ENCODE measurements at places on chromosomes 12 and 14.

GRCh38 chr12:10310926-10311720 is 3.5 kb downstream of the KLRD1 start:
- no peak for DNase-seq

DNA sequence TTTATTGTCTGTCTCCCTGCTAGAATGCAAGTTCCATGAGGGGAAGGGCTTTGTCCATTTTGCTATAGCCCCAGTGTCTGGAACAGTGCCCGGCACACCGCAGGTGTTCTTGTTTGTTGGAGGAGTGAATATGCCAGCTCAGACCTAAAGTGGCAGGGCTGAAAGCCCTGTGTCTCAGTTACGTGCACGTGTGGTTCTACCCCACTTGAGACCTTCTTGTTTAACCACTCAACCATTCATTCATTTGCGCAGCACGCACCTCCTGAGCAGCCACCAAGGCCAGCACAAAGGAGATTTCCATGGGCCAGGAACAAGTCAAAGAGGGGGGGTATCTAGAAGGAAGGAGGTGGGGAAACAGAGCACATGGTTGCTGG is 338.0 kb upstream of the FKBP4 start:
- DNase-seq = no peak

DNA sequence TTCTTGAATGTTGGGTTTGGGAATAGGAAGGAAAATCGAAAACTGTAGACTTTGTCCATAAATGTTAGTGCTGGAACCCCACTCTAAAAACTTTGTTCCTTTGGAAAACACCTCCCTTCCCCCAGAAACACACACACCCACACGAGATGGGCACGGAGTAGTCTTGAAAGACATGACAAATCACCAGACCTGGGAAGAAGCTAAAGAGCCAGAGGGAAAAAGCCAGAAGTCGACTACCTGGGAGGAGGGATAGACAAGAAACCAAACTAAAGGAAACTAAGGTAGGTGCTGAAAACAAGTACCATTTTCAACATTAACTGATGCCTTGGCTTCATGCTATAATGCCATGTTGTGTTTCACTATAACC is 925 bp upstream of the NANOG start:
- no peak for DNase-seq

GRCh38 chr12:32462908-32463307 is 63.5 kb downstream of the FGD4 start:
- DNase-seq = no peak

- DNase-seq = no peak
These were observed 585.7 kb upstream of the TMEM132C start for GRCh38 chr12:127681151-127681754.

GRCh38 chr12:46087916-46088439 is 97.6 kb upstream of the SCAF11 start:
- no peak for DNase-seq

DNA sequence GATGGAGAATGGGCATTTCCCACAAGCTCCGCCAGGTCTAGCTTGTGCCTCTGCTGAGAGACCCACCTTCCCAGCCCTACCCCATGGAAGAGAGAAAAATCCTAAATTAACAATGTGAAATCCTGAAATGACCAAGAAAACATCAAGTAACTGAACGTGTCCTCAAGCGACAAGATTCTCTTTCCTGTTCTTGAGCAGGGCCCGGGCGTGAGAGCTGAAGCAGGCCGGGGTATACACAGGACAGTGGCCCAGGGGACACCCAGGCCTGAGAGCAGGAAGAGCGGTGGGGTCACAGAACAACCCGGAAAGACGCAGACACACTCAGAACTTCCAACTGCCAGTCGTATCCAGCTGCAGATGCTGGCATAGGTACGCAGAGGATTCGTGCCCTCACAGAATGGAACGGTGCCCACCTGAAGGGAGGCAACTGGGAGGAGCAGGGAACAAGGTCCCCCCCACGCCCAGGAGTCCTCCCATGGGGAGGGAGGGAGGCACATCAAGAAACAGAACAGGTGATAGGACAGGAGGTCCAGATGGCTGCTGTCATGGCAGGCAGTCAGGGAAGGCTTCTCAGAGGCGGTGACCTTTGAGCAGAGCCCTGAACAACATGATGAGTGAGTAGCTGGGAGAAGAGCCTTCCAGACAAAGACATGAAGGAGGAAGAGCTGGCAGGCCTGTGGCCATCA is 9.1 kb downstream of the RIMBP2 start:
- DNase-seq = peak; percentile 13

GRCh38 chr12:38633511-38633910 is 271.9 kb downstream of the CPNE8 start:
- no peak for DNase-seq

- no peak for DNase-seq
These were observed 97.3 kb upstream of the FRMD6 start for GRCh38 chr14:51554339-51554920.

GRCh38 chr14:39203659-39204606 is 28.9 kb downstream of the PNN start:
- DNase-seq = no peak

DNA sequence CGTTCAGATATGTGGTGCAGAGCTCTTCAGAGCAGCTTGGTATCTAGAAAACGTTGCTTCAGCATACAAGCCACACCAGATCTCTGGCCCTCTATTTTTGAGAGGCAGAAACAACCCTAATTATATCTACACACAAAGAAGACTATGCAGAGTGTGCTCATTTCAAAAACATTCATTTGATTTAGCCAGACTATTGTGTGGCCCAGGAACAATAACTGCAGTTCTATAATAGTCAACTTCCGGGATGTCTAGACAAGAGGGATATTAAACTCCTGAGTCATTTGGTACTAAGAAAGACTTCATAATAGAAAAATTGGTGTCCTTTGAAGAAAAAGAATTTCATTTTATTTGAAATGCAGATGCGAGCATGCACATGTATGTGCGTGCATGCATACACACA is 153.8 kb downstream of the PELI2 start:
- no peak for DNase-seq

DNA sequence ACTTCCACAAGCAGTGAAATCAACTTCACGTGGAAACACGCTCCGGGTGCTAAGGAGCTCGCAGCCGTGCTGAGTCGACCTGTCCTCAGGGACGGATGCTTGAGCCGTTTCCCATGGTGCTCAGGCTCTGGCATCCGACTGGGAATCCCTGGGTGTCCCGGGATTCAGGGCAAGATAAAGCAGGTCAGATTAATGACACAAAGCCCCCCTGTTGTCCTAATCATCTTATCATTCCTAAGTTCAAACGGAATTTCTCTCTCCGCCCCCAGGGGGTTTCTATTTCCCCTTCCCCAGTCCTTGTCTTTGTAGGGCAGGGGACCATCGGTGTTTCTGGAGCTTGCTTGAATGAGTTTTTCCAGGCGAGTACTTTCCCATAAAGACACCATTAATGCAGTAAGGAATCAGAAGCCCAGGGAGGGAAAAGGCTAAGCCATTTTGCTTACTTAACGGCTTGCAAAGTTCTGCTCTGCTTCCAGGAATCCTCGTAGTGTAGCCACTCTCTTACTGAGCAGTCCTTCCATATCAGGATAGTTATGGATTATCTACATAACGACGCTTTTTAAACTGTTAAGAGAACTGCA is 116.5 kb downstream of the TMEM132C start:
- no peak for DNase-seq

DNA sequence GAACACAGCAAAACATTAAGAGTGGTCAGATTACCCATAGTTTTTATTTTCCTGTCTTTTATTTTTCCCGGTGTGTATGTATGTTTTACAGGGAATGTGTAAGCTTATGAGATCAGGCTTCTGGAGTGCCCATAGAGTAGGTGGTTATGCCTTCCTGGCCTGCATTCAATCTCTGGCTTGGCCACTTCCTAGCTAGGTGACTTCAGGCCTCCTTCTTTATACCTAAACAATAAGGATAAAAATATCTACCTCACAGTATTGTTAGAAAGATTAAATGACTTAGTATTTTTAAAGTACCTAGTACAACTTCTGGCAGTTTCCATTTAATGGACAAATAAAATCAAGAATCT is 42.4 kb downstream of the ITPR2 start:
- no peak for DNase-seq

- DNase-seq = no peak
These were observed 9.1 kb downstream of the BTBD6 start for GRCh38 chr14:105257464-105257863.

- no peak for DNase-seq
These were observed 254.6 kb upstream of the USP15 start for GRCh38 chr12:62005615-62006014.

DNA sequence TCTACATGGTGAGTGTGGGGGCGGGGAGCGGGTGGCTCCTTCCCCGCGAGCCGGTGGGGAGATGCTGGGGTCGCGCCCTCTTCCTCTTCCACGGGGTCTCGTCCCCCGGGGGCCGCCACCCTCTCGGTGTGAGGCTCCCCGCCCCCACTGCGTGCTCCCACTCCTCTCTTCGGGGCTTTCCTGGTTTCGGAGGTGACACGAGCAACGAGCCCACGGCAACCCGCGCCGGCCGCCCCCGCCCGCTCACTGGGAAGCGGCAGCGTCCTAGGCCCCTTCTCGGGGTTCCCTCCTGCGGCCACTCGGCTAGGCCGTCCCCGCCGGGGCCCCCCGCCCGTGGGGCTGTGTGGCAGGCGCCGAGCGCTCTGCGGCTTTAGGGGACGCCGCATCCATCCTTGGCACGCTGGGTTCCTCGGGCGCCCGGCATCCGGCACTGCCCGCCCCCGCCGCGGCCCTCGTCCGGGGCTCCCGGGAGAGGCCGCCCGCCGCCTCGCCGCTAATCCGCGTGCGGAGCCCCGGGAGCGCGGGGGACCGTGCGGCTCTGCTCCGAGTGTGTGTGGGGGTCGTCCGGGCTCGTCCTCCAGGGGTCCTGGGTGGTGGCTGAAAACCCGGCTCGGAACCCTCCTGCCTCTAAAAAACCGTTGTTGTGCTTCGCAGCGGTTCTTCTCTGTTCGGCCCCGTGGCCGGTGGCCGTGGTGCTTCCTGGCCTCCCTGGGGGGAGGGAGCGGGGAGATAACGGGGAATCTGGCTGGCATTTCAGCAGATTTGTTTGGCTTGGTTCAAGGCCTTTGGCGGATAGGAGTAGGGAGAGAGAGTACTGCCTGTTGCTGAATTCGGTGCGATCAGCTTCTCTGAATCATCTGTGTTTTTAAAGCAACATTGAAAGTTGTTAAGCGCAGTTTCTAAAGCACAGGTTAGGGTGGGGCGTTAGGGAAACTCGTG is 1.0 kb downstream of the PCNX1 start:
- peak; percentile 73 for DNase-seq

DNA sequence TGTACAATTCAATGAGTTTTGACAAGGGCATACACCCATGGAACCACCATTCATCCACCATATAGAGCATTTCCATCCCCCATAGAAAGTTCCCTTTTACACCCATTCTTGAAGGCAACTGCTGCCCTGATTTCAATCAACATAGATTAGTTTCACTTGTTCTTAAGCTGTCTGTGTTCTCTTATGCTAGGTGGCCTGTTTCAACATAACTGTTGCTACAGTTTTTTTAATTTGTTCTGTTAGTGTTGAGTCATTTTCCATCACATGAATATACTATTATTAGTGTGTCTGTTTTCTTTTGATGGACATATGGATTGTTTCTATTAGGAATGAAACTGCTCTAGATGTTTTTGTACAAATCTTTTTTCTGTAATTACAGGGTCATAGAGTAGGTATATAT is 123.4 kb downstream of the PTPRQ start:
- DNase-seq = no peak

- no peak for DNase-seq
These were observed 41.6 kb downstream of the ITPR2 start for GRCh38 chr12:26791301-26791791.

DNA sequence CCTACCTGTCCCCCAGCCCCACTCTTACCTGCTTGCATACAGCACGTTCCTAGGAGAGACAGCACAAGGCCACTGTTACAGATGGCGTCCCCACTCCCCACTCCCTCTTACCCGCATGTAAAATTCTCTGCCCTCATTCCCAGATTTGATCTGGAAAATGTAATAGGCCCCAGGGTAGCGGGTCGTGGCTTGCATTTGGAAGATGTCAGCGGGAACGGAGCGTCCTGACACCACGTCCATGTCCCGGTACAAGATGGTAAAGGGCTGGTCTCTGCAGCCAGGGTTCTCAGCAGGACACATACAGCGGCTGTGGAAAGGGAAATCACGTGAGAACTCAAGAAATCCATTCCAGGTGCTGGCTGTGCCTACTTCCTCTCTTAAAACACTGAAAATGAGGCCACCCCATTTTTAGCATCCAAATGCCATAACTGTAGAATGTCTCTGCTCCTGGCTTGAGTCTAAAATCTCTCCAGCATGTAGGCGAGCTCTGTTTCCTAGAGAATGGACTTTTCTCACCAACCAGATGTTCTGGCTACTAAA is 10.1 kb upstream of the TC2N start:
- DNase-seq = no peak

DNA sequence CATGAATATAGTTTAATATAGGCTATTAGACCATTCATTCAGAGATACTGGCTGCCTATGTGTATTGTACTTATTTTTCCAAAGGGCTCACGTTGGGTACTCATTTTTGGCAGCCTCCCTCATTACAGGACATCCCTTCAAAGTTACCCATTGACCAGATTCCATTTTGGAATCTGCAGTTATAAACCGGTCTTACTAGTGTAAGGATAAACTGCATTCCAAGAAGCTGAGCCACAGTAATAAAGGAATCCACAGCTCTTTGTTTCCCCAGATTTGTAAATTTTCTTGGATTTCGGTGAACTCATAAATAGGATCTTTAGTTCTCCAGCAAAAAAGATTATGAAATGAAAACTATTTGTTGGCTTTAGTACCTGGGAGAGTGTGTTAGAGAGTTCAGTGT is 18.9 kb upstream of the CFL2 start:
- DNase-seq = no peak

GRCh38 chr12:53928054-53928835 is 10.4 kb upstream of the HOXC13 start:
- no peak for DNase-seq

- peak; percentile 84 for DNase-seq
These were observed at the start of gene TXNRD1 for GRCh38 chr12:104215638-104216297. TSS of gene TXNRD1 (plus strand) at chr12:104215779. CDS start at chr12:104215803, 24 bp downstream.

DNA sequence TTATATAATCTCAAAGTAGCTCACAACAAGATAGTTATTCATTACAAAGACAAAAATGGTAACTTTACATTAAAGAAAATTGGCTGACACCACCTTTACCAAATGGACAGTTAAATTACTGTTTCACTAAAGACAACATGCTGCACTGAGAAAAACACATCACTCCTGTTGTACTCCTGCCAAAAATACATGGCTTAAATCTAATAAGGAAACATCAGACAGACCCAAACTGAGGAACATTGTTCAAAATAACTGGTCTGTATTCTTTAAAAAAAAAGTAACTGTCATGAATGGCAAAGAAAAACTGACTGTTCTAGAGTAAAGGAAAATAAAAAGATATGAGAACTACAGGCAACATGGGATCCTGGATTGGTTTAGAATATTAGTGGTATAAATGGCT is 151.3 kb upstream of the DCN start:
- no peak for DNase-seq

DNA sequence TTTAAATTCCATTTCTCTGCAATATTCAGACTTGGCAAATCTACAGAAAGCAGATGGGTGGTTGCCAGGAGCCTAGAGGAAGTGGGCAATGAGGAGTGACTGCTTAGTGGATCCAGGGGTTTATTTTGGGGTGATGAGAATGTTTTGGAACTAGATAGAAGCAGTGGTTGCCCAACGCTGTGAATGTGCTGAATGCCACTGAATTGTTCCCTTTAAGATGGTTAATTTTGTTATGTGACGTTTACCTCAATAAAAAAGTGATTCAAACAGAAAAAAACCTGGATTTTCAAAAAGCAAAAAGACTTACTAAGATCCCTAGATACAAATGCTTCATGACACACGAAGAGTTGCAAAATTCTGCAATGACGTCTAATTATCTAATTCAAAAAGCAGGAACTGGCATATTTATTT is 34.2 kb downstream of the DAO start:
- DNase-seq = no peak
